ENCODE measurements at places on chromosomes 3 and 15.

DNA sequence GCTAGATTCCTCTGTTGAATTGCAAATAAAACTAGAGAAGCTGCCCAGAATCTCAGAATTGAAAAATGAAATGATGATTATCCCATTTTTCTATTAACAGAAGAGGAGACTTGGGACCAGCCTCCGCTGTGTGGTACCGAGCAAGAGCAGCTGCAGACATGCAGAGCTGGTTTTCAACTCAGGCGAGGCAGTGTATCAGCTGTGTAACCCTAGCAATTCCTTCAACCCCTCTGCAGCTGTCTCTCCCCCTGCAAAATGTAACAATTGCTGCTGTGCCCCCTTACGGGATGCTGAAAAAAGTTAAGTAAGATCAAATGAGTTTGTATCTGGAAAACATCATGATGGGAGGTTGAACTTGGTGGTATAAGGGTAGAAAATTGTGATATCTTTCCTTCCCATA lies 98.5 kb upstream of the C3orf80 start:
- DNase-seq, result no peak

DNA sequence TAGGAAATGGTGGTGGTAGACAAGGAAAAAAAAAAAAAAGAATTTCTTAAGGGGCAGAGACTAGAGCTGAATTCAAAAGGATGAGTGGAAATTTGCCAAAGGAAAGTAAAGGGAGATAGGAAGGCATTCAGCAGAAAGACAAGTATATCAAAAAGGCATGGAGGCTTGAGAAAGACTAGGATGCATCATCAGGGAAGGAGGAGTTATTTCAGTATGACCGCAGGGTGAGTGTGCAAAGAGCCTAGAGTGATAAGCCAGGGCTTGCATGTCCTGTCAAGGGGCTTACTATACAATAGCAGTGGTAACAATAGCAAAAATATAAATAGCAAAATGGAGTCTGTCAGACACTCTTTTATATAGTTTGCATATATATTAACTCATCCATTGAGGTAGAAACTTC lies 112.0 kb downstream of the FRMD4B start:
- DNase-seq, result no peak

DNA sequence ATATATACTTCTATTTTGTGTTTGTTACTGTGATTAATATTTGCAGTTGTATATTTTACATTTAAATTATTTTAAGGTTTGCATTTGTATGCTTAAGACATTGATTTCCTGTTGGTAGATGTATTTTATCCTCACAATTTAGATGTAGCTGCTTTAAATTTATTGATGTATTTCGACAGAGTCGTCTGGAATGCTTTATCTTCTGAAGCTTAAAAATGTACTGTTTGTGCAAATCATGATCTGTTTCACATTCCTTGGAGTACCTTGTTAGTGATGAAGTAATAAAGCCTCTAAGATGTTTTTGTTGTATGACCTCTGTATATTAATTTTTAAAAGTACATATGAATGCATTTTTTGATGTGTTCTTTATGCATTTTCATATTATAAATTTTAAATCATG lies 1.9 kb downstream of the CHD2 start:
- DNase-seq, result no peak

- DNase-seq, result no peak
Observed at GRCh38 chr15:74955017-74955416, 1.6 kb downstream of the RPP25 start.

DNA sequence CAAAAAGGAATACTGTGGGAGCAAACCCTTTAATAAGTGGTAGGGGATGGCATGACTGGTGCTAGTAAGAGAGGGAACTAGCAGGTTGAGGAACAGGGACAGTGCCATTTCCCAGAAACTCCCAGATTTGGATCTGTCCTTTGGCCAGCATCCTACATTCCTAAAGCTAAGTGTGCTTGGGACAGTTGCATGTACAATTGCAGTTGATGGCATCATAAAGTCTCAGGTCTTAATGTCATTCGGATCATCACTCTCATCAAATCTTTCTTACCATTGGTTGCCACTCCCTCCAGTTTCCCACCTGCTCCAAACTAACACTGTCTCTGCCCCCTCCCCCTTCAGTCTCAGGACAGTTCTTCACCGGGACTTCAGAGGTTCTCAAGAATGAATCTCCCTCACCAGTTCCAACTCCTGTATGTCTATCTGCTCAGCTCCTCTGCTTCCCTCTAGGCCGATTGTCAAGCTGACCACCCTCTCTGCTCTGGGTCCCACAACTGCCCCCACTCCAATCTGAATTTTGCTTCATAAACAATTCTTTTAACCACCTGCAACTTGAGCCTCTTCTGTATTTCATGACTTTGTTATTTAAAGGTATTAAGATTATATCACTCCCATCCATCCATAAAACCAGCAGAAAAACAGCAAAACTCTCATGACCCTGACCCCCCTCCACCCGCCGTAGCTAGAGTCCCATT lies 260.8 kb downstream of the CGGBP1 start:
- no peak for DNase-seq

DNA sequence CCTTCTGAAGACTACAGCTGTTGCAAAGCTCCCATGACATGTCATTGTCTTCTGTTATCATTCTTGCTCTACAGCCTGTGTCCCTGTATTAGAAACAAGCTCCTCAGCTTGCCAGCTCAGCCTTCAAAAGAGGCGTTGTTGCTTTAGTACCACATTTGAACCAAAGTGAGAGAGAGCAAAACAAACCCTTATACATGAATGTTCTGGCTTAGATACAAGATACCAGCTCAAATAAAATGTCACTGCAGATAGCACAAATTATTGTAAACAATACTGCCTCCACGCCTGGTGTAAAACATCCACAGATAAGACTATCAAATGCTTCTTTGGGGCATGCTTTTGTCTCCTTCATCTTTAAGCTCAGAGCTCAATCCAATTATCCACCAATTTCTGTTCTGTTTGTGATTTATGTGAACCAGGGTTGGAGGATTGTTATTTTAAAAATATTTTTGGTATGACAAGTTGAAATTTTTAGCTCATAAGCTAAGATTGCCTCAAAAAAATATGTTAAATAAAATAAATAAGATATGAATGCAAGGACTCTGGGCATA lies 403.6 kb upstream of the CDIN1 start:
- DNase-seq, result no peak

GRCh38 chr3:37712918-37713817 lies 148.5 kb upstream of the CTDSPL start:
- no peak for DNase-seq

- DNase-seq, result no peak
Observed at GRCh38 chr3:2958551-2958950, 151.6 kb downstream of the IL5RA start.

DNA sequence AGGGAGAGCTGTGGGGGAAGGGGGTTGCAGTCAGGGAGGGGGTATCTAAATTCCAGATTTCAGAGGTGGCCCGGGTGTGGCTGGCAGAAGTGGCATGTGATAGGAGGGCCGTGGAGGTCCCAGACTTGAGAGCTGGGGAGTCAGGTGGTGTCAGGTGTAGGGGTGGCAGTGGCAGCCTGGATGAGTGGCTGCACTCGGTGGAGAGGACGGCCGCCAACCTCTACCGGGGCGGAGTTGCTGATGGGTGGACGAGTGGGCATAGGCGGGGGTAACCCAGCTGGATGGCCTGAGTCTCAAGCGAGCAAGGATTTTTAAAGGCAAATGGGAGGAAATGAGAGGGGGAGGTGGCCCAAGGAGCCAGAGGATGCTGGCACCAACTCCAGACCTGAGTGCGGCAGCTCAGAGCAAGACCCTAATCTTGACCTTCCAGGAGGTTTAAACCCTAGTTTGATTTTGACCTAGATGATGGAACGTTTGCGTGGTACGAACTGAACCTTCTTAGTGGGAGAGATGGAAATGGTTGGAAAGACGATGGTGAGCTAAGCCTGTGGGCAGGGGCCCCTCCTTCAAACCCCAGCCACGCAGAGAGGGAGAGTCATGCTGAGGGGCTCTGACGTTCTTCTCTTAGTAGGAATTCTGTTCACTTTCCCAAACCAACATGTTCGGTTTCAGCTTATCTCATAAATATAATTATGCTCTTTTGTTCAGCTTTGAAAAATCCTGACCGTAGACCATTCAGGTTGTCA lies 8.0 kb downstream of the TRAK1 start:
- DNase-seq, result no peak

DNA sequence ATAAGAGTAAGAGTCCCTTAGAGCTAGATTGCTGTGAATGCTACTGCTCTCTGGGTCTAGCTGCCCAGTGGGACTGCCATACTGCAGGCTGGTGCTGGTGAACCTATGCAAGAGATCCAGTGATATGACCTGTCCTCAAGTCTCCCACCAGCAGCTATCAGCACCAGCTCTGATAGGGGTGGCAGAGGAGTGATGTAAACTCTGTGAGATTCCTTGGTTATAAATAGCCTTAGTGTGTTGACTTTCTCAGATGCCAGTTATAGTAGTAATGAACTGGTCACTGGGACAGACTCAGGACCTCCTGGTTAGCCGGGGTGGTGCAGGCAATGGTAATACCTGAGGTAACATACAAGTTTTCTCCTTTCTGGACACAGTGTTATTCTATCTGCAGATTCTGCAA lies 194.9 kb upstream of the MANF start:
- no peak for DNase-seq

GRCh38 chr3:160474416-160474838 lies 24.8 kb upstream of the TRIM59 start:
- no peak for DNase-seq

DNA sequence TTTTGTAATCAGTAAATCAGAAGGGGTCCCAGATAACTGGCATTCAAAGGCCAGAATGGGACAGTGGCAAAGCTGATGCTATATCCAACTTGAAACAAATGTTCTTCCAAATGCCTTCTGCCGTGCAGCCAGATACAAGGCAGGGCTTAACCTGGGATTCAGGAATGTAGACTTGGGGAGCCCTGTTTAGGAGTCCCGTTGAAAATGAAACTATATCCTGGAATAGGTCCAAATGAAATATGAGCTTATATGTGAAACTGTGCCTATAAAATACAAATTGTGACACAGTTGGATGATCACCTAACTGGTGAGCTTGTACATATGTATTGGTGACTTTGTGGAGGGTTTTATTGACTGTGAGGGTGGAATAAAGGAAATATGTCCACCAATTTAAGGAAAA lies 28.7 kb downstream of the FRMD4B start:
- no peak for DNase-seq

- no peak for DNase-seq
Observed at GRCh38 chr3:9712415-9712814, 8.8 kb downstream of the CPNE9 start.
